ENCODE measurements at places on chromosomes 12 and 14.

GRCh38 chr12:111469401-111469800 is 63.7 kb downstream of the SH2B3 start:
- no peak for DNase-seq

DNA sequence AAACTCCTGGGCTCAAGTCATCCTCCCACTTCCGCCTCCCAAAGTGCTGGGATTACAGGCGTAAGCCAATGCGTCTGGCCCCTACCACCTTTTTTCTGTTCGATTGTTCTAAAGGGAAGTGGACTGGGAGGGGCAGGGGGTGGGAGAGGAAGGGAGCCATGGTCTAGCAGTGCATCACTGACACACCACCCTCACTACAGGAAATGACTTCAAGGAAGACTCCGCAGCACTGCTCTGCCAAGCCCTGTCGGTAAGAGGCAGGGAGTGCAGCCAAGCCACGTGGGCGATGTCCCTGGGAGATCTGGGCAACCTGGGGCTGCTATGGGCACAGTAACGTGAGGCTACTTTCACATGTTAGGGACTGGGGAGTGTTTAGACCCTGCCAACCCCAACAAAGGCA is 18.0 kb downstream of the LRRC74A start:
- no peak for DNase-seq

DNA sequence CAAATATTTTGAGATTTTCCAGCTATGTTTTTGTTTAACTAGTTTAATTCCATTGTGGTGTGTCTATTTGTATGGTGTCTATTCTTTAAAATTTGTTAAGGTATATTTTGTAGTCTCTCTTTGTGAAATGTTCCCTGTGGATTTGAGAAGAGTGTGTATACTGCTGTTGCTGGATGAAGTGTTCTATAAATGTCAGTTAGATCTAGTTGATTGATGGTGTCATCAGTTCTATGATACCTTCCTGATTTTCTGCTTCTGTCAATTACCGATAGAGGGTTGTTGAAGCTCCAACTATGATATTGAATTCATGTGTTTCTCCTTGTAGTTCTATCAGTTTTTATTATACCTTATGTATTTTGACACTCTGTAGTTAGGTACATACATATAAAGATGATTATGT is 53.1 kb downstream of the FUT8 start:
- DNase-seq, result no peak

DNA sequence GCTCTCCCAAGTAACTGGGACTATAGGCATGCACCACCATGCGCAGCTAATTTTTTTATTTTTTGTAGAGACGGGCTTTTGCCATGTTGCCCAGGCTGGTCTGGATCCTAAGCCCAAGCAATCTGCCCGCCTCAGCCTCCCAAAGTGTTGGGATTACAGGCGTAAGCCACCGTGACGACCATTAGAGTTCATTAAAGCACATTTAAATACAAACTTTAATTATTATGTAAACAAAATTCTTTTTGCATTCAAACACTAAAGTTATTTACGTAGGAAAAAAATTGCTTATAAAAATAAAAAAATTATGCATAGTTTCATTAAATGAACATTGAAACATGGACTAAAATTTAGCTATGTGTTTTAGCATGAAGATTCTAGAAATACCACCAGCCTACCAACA is 7.2 kb downstream of the RPAP3 start:
- DNase-seq, result no peak

Data from NCI-H526 treated with DMSO at 0.1 percent for 48 hours (cell line).